ENCODE measurements at places on chromosomes 13 and 19.

DNA sequence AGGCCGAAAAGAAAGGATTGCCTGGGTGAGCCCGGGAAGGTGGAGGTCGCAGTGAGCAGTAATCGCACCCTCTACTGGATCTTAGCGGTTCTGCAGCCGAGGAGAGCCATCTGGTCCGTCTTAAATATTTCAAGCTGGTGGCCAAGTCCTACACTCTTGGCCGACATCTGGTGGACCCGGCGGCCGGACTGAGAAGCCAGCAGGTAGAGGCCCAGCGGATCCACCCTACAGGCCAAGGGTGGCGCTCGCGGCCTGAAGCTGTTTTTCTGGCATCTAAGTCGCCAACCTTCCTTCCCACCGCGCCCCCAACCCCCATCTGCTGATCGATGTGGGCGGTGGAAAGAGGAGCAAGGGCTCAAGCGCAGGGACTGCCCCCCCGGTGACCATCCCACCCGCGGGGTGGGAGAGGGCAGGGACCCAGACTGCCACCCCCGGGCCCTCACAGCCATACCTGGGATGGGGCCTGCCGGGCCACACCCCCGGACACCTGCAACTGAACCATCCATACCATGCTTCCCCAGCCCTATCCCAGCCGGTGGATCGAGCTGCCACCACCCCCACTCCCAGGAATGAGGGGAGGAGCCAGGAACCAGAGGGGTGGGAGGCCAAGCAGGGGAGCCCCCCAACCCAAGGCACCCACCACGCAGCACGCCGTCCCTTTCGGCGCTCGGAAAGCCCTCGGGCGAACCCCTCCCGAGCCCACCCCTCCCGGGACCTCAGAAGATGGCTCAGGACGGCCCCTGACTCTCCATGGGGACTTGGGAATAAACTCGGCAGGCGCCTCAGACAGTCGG is 46.3 kb upstream of the ZNF730 start:
- DNase-seq, result peak; percentile 28

- no peak for DNase-seq
Observed at GRCh38 chr13:67438465-67438864, 208.3 kb upstream of the PCDH9 start.

DNA sequence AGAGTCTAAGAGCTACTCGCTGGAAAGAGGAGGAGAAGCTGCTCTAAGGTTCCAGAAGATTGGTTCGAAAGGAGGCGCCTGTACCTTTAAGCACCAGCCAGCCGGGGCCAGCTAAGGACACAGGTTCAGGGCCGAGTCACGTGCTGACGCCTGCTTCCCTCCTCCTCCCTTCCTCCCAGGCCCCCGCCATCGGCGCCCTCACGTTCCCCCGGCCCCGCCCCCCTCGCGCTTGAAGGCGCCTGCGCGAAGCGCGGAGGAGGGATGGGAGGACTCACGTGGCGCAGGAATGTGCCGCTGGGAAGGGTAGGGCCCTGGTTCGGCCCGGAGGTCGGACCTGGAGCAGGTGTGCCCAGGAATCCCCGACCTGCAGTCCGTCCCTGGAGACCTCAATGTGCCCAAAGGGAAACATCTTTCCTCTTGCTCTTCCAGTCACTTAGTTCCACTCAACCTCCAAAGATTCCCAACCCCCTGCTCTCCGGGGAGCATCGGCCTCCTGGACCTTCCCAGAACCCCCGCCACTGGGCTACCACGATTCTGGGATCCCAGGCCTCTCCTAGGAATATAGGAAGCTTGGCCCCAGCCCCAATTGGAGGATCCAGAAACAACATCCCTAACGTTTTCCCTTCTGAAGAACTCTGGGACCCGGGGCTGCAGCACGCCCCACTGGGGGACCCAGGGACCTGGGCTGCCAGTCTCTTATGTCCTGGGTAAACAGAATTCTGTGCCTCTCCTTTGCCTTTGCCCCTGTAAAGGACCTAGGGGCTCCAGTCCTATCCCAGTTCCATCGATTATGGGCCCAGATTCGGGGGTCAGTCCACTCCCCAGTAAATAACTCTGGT is 2.5 kb downstream of the DBP start:
- peak; percentile 97 for DNase-seq

- DNase-seq, result no peak
Observed at GRCh38 chr13:79290595-79291244, 115.3 kb downstream of the RBM26 start.

DNA sequence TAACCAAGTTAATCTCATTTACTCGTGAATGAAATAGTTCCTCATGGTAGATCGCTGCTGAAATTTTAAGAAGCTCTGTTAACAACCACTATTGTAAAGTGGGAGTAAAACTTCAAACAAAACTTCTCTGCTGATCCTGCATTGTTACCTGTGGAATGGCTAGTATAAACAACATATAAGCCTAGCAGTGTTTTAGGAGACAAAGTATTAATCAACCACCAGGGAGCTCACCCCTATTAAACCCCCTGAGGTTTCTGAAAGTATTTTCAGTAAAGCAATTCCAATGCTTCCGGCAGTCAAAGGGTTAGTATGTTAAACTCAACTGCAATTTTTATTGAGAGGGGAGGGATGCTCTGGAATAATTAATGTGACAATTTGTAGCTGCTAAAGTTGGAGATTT is 30.0 kb upstream of the PCDH17 start:
- DNase-seq, result no peak

DNA sequence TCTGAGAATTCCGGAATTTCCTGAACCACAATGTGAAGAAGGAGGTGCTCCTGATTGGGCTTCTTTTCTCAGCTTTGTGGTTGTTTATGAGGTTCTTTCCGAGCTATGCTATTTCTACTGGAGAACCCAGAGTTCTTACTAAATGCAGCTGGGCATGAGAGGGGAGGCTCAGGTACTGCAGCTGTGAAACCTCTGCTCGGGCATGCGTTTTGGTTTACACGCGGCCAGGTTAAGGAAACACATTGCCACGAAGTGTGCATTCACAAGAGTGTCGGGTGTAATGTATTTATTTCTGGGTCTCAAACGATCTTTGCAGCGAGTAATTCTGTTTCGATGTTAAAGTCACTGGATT is 661 bp upstream of the MIR17HG start:
- peak; percentile 72 for DNase-seq

DNA sequence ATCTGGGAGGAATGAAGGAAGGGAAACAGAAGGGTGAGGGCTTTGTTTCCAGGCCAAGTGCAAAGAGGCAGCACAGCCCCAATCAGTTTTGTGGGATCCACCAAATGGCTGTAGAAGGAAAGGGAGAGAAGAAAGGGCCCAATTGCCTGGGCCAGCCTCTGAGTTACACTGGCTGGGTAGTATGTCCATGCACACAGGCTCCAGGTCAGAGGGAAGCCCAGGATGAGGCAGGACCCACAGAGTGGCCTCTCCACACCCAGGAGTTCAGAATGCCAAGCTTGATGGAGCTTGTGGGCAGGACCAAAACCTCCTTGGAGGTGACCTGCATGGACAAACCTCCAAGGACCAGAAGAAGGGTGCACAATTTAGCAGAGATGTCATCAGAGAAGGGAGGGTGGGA is 178.2 kb upstream of the TSHZ3 start:
- no peak for DNase-seq

- no peak for DNase-seq
Observed at GRCh38 chr13:101434486-101434885, 18.0 kb upstream of the ITGBL1 start.

DNA sequence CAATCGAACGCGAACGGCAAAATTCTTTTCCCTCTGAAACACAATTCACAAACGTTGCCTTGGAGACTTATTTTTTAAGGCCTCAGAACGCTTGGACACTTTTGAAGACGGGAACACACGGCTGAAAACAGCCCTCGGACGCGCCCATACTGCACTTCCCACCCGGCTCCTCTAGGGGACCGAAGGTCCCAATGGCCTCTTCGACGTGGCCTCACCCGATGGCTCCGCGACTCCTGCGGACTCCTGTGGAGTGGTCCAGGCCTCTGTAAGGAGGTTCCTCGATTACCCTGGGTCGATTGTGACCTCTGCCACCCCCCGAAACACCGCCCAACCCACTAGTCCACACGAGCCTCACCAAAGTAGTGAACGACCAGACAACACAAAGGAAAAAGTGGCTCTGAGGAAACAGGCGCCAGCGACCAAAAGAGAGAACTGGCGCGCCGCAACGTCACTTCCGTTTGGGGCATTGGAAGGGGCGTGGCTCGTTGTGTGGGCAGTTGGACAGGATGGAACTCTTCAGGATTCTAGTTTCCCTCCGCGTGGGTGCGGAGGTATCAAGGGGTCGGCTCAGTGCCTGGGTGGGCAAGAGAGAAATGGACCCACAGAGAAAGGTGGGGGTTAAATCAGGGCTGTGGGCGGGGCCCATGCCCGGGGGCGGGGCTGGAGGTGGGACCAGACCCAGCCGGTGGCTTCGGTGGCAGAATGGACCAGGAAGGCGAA is at the start of gene ZNF560:
Gene ZNF560, minus strand, starts transcription at position 434 of the 720 bp plus-strand sequence. CDS start 23,303 bp downstream, outside the sequence.
- DNase-seq, result peak; percentile 32

DNA sequence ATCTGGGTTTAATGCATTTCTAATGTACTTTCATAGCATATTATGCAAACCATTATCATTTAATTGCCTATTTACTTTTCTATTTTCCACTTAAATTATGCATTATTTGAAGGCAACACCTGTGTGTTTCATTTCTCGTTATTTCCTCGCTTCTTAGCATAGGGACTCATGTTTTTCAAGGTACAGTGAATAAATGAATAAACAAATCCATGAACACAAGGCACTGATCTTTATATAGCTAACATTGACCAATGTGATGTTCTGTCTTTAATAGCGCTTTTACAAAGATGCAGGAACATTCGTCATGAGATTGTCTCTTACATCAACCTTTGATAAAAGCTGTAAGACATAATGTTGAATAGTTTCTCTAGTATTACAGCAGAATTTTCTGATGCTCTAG is 121.2 kb downstream of the B3GLCT start:
- no peak for DNase-seq

GRCh38 chr13:94708031-94708859 is 4.1 kb downstream of the SOX21 start:
- peak; percentile 33 for DNase-seq

GRCh38 chr13:42847891-42848663 is 66.7 kb downstream of the FAM216B start:
- no peak for DNase-seq

- no peak for DNase-seq
Observed at GRCh38 chr13:98507282-98507797, 69.6 kb downstream of the STK24 start.

- DNase-seq, result peak; percentile 58
Observed at GRCh38 chr19:51098365-51099046, 9.7 kb downstream of the CTU1 start.

DNA sequence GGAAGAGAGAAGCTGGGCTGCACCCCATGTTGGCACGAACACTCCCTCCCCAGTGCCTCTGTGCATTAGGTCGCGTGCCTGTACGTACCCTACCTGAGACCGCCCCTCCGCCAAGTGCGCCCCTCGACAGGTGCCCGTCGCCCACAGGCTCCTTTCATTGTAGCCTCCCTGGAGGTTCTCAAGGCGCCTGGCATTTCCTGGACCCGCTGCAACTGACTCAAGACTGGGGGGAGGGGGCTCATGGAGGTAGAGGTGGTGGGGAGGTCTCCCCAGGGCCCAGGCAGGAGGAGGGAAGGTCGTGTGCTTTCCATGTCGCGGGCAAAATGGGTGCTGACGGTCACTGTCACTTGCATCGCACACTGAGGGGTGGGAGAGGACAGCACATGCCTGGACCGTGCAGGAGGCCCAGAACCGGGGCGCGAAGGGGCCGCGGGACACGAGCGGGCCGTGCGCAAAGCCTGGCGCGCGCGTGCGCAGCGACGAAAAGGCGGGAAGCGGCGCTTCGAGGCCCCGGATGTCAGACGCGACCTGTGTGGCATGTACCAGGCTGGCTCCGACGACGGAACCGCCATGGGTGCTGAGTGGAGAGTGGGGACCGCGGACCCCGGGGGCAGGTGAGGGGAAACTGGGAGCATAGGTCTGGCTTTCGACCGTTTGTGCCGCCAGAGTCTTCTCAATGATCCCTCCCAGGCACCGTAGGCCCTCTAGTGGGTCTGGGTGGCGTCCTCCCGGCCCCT is 16.5 kb downstream of the NFIX start:
- peak; percentile 61 for DNase-seq

DNA sequence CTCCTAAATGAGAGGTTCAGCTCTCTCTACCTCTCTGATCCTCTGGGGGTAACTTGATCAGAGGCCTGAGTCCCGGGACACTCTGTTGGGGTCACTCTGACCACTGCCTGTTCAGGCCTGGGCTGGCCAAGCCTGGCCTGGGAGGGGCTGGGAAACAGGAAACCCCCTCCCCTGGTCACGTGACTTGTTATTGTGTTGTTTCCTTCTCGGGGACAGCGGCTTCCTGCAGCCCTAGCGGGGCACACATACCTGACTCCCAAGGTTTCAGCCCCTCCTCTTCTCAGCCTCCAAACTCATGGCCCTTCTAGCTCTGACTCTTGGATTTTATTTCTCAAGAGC is at the start of gene USHBP1:
Gene USHBP1, minus strand, starts transcription at position 105 of the 339 bp plus-strand sequence. CDS start 446 bp downstream, outside the sequence.
- DNase-seq, result no peak

GRCh38 chr13:39938596-39938995 is 283.1 kb downstream of the COG6 start:
- no peak for DNase-seq

GRCh38 chr19:49779731-49780555 is 13.1 kb downstream of the AP2A1 start:
- no peak for DNase-seq

- no peak for DNase-seq
Observed at GRCh38 chr13:39419068-39419467, 183.9 kb downstream of the LHFPL6 start.

DNA sequence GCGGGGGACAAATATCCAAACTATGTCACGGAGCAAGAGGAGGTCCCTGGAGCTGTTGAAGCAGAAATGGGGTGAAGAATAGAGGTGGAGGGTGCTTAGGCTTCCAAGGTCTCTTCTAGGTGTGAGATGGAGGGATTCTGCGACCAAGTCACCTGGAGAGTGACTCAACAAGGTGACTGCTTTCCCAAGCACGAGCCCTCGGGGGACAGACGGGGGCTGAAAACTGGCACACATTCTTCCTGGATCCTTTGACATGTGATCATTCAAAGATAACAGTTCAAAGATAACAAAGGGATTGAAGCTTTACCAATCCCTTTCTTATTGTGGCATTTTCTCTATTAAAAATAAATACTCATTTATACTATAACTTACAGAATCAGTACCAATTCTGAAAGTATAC is 2.2 kb upstream of the TEX101 start:
- DNase-seq, result no peak

- no peak for DNase-seq
Observed at GRCh38 chr19:948842-949496, 23.1 kb downstream of the ARID3A start.

DNA sequence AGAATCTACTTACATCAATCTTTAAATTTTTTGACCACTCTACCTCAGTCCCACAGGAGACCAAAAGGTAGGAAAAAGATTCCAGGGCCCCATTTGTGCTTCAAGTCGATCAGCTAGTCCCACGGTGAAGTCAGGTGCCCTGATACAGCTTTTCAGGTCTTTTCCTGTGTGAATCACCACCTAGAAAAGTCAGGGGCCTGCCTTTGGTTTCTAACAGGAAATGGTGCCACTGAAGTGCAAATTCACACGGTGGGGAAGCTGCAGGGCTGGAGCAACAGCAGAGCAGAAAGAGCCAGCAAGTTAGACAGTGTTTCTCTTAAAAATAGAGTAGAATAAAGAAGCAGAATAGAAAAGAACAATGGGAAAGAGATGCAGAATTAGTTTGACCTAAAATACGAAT is 107.5 kb downstream of the KLF12 start:
- peak; percentile 60 for DNase-seq

- DNase-seq, result no peak
Observed at GRCh38 chr13:98254513-98254912, 77.4 kb upstream of the RNF113B start.

- DNase-seq, result no peak
Observed at GRCh38 chr13:43077906-43078305, 54.5 kb downstream of the DNAJC15 start.

- DNase-seq, result no peak
Observed at GRCh38 chr13:105599477-105600037, 935.9 kb downstream of the EFNB2 start.
